ENCODE measurements at places on chromosomes 1 and 21. TPM values are rescaled to one million over a fixed set of nuclear protein-coding genes. Genes with fewer than 3 reads are reported as not detected.

Gene PHLDA3
- total RNA-seq: 50.0 TPM

Gene BTG2
- 33.4 TPM for total RNA-seq

Gene TRPM2
- under 0.01 TPM for total RNA-seq

Gene IVL
- total RNA-seq: not detected

Gene CORT
- total RNA-seq: not detected

Gene CHD5
- total RNA-seq: 0.19 TPM

Gene TAL1
- total RNA-seq: 30.3 TPM

Measured in endothelial cell of coronary artery (primary cell).